Stimulated activated CD8-positive, alpha-beta memory T cell treated with anti-CD3 and anti-CD28 coated beads, Interleukin-2, amount 100 ng/mL, for 48 hours (primary cell): ENCODE measurements at places on chromosomes 1 and 21.

DNA sequence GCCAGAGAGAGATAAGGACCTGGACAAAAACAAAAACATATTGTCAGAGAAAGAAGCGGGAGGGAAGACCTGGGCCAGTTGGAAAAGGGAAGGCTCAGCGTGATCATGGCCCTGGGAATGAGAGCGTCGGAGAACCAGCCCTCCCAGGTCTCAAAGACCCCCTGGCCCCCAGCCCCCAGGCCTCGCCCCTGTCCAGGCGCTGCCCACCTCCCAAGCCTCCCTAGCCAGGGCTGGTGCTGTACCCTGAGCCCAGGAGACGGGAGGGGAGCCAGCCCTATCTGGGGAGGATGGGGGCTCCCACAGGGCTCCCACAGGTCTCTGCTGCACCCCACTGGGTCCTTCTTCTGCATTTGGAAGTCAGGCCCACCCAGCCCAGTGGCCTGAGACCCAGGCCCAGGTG, 15.1 kb downstream of the CHD5 start:
- no peak for DNase-seq

- DNase-seq: no peak
Observed at GRCh38 chr1:68173283-68173935, 58.9 kb downstream of the WLS start.

DNA sequence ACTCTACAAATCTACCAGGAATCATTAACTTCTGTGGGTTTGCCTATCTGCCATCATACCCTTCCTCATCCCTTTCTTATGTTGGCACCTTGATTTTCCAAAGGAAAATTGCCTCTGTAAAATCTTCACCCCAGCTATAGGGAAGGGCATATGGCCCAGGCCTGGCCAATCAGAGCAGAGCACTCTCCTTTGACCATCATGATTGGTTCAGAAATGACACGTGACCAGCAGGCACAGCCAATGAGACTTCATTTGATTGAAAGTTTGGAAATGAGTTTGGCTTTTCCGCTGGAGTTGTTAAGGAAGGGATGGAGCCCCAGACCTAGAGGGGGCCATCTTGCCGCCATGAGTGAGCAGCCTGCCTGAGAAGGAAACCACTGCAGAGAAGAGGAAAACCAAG, 35.1 kb upstream of the IFFO2 start:
- no peak for DNase-seq

- DNase-seq: no peak
Observed at GRCh38 chr1:115668579-115668978, 26.8 kb downstream of the VANGL1 start.

- no peak for DNase-seq
Observed at GRCh38 chr1:70628973-70629372, 217.9 kb downstream of the CTH start.

- no peak for DNase-seq
Observed at GRCh38 chr1:52634111-52634510, 1.1 kb downstream of the SHISAL2A start.

- DNase-seq: no peak
Observed at GRCh38 chr1:178819123-178819522, 51.8 kb downstream of the ANGPTL1 start.

DNA sequence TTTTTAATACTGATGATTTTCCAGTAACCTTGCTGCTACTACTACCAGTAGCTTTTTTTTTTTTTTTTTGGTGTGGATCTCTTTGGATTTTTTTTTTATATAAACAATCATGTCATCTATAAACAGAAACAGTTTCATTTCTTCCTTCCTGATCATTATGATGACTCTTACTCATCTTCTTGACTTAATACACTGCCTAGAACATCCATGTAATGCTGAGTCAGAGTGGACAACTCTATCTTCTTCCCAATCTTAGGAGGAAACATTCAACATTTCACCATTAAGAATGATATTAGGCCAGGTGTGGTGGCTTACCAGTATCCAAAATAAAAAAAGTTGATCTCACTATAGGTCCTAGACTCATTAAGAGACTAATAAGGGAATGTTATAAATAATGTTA, 69.1 kb downstream of the RUSC1 start:
- DNase-seq: no peak

DNA sequence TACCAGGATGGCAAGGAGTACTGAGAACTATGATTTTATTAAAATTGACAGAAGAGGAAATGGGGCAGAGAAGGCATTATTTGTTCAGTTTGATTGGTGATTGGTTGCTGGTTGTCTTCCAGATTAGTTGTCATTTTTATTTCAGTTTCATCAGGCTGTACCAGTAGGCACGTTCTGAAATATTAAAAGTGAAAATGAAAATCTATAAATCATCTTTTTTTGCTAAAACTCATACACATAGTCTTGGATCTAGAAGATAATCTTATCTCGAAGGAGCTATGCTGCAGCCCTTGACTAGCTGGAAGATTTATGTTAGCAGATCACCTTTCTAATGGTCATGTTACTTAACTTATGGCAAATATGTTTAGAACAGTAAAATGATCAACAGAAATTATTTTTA, 29.0 kb downstream of the NEK7 start:
- no peak for DNase-seq

DNA sequence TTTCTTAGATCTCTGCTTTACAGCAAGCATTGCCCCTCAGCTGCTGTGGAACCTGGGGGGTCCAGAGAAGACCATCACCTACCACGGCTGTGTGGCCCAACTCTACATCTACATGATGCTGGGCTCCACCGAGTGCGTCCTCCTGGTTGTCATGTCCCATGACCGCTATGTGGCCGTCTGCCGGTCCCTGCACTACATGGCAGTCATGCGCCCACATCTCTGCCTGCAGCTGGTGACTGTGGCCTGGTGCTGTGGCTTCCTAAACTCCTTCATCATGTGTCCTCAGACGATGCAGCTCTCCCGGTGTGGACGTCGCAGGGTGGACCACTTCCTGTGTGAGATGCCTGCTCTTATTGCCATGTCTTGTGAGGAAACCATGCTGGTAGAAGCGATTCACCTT, 33.4 kb upstream of the OR2B11 start:
- DNase-seq: no peak

DNA sequence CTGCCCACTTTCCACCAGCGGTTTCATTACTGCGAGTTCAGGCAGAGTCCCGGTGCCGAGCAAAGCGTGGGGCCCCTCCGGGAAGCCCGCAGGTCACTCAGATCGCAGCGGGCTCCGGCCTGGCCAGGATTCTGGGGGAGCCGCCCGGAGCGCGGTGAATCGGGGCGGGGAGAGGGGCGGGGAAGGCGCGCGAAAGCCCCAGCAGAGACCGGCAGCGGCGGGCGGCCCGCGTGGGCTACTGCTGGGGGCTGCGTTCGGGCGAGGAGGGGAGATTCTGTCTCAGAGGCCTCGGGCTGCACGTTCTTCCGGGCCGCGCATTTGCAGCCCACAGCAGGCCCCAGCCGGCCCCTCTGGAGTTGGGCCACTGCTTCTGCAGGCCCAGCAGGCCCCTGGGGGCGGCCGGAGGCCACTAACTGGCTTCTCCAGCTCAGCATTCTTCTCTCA, 64.7 kb downstream of the SCCPDH start:
- no peak for DNase-seq

GRCh38 chr1:203351037-203351625, at the start of gene FMOD:
Gene FMOD, minus strand, starts transcription at chr1:203351122. Its CDS starts 2,852 bp downstream, at chr1:203348270.
- no peak for DNase-seq

- DNase-seq: no peak
Observed at GRCh38 chr1:37958690-37959089, 11.8 kb upstream of the INPP5B start.

DNA sequence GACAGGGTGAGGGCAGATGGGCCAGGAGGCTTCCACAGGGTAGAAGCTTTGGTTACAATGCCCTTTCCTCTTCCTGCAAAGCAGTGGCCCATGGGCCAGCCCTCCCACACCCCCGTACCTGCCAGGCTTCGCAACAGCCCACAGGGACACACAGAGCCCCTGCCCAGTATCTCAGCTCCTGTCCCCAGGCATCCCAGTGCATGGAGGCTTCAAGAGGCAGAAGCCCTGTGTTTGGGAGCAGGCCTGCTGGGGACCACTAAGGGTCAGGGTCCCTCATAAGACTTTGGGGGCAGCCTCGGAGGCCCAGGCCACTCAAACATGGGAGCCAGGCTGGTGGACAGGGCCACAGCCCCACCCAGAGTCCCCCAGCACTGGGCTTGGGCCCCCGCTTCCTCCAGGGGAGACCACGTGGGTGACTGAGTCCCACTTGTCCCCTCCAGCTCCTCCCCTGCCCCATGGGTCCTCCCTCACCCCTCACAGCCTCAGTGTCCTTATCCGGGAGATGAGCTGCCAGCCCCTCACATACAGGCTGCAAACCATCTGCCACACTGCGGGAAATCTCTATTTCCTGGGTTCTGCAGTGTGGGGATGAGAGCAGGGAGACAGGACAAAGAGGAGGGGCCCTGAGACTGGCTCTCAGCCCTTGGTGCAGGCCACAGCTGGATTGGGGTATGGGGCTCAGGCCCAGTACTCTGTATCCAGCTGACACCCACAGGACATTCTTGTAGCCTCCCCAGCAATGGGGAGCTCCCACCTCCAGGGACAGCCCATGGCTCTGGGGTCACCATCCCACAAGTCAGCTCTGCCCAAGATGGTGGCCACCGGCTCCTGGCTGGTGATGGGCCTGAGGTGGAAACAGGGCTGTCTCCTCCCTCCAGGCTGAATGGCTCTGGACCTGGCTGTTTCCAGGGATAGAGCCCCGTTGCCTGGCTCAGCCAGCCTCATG, 50.7 kb downstream of the WNT9A start:
- DNase-seq: no peak

- DNase-seq: no peak
Observed at GRCh38 chr1:26109229-26110164, 2.1 kb upstream of the PDIK1L start.

GRCh38 chr1:234844479-234845031, 234.6 kb upstream of the IRF2BP2 start:
- no peak for DNase-seq

- DNase-seq: no peak
Observed at GRCh38 chr1:31927661-31927980, 10.5 kb downstream of the PTP4A2 start.

GRCh38 chr1:39488012-39488545, 3.4 kb upstream of the BMP8A start:
- no peak for DNase-seq

DNA sequence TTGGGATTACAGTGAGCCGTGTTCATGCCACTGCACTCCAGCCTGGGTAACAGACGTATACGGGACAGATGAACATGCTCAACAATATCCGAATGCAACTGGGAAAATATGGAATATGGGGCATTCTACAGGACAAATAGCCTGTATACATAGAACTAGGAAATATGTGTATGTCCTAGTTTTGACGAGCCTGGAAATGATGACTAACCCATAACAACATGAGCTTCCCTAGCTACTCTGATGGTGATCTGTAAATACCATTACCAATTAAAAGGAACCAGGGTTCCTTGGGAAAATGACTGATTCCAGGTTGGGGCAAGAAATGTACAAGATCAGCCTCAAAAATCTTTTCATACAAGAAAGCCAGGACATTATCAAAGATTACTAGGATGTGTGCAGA, 42.8 kb upstream of the ARTN start:
- DNase-seq: no peak

- DNase-seq: no peak
Observed at GRCh38 chr1:92804721-92805201, 19.9 kb upstream of the EVI5 start.

- DNase-seq: no peak
Observed at GRCh38 chr1:223852337-223852736, 6.6 kb upstream of the TP53BP2 start.

DNA sequence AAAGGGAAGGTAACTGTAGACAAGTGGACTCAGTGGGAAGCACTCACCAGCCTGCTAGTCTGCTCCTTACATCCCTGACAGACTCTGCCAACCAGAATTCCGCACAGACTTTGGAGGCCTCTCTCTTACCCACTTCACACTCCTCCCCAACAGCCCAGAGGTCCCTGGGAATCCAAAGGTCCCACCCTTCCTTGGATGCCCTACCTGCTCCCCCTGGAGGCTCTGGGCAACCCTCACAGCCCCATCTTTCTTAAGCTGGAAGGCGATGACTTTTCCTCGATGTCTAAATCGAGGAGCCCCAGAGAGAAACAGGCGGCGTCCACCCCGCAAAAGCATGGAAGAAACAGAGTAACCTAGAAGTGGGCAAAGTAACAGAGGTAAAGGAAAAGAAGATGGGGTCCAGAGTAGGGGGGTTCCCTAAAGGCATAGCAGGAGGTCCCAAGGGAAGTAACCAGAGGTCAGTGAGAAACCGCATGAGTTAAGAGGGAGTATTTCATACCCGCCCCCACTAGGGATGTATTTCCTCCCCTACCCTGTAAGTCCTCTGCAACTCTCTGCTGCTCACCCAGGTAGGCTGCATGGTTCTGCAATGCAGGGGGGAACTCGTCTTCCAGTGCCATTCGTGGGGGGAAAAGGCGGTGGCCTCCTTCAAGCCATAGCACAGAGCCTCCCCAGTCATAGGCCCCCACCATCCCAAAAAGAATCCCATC, 8.4 kb downstream of the ITGA10 start:
- no peak for DNase-seq

- DNase-seq: no peak
Observed at GRCh38 chr1:224068458-224069072, 45.3 kb upstream of the FBXO28 start.

- no peak for DNase-seq
Observed at GRCh38 chr1:198079432-198079951, 77.3 kb upstream of the NEK7 start.

DNA sequence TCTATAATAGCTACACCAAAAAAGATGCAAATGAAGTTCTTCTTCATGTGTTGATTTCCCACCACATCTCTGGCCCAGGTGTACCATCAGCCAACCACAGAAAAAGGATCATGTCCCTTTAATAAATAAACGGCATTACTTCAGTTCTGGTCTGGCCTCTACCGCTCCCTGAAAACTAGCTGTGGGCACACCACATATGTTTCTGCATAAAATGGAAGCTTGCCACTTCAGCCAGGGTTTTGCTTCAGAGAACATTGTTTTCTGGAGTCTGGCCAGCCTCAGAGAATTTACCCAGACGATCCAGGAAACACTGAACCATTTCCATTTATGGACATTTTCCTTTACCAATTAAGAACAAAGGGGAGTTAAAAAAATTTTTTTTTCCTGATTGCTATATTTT, 5.8 kb upstream of the LAMC2 start:
- DNase-seq: no peak

- no peak for DNase-seq
Observed at GRCh38 chr1:207131163-207131562, 27.1 kb downstream of the C4BPA start.

DNA sequence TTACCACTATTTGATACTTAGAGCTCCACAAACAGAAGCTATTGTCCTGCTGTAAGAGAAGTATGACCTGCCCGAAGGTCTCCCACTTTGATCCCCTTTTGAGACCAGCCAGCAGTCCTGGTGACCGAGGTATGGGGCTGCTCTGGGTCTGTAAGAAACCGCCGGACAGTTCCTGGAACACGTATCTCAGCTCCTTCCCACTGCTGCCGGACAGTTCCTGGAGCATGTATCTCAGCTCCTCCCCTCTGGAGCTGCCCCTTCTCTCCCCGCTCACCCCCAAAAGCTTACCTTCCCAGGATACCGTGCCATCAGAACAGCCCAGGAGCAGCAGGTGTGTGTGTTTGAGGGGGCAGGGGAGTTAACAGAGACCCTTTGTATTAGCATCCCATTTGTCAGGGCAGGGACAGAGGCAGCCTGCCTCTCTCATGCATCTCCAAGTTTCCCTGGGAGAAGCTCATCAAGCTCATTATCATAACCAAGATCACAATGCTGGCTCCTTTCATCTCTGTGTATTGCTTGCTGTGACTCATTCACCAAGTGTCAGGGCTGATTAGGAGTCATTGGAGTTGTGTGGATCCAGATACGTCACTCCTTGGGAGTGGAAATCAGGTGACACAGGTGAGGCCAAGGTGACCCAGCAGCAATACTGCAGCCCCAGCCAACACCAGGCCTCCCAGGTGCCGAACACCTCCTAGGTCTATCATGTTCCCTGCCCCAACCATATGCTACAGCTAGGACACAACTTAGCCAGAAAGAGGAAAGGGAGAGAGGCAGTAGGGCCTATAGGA, 25.3 kb downstream of the OPTC start:
- DNase-seq: no peak
